Fibroblast of the aortic adventitia (primary cell): ENCODE measurements at places on chromosomes 2 and 18.
A peak's percentile ranks its signal among the peaks of the same experiment; 100 is the strongest.

DNA sequence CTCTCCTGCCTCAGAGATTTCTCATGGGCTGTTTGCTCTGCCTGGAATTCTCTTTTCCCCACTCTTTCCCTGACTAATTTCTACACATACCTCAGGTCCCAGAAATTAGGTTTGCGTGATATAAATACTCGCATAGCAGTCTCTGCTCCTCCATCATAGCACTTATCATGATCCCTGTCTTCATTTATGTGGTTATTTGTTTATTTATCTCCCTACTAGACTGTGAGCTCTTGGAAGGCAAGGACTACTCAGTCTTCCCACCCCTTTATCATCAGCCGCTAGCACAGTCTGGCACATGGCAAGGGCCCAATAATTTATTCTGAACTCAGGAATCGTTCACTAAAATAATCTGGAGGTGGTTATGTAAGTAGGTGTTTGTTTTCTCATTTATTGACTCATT, 79.3 kb downstream of the ADCYAP1 start:
- DNase-seq, result no peak

DNA sequence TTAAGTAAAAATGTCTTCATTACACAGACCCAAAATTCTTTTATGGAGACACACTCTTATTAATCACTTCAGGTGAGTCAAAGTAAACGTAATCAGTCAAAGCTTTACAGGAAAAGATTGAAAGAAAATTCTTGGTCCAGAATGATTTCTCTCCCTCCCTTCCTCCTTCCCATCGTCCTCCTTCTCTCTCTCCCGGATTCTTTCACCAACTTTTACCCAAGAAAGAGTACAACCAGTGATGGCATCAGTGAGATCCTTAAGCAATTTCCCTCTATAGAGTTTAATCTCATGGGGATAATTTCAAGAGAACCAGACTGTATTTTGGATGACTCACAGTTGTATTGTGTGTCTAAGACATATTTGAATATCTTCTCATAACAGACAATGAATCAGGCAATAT, 258.1 kb downstream of the ALK start:
- peak; percentile 83 for DNase-seq

- DNase-seq, result peak; percentile 34
Measured at GRCh38 chr2:46471-47345, at the start of gene FAM110C. TSS of gene FAM110C (minus strand) at chr2:46505. CDS start at chr2:46385, 120 bp downstream.

- DNase-seq, result no peak
Measured at GRCh38 chr2:227222292-227222691, 57.9 kb downstream of the COL4A3 start.

- peak; percentile 56 for DNase-seq
Measured at GRCh38 chr2:41937464-41937906, 110.3 kb upstream of the PKDCC start.

DNA sequence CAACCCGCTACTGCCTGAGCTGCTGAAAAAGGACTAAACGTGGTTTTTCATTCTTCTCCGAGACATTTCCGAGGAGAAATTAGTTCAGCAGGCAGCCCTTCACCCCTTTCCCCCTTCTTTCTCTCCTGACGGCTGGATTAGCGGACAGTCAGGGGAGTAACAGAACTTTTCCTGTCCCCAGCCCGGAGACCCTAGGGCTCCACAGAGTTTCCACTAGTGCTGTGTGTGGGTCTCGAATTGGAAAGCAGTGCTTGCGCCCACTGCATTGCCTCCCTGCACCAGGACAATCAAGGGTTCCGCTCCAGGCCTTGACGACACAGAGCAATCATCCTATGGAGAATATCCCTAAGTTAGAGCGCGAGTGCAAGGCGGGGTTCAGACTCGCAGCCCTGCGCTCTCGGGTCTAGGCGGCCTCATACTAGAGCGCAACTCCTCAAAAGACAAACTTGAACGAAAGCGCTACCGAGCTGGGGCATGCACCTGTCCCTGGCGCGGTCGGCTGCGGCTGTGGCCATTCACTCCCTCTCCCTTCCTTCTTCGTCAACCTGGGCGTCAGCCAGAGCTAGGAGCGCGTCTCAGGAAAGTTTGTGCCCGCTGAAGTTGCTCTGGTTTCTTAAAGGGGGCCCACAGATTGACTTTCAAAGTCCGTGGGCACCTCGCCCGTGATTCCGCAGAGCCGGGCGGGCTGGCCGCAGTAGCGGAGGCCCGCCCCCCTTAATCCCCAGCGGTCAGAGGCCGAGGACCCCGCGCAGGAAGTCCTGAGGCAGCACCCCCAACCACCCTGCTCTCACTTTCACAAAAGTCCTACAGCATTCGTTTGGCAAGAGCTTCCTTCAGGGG, 801 bp downstream of the OSR1 start:
- DNase-seq, result peak; percentile 59

GRCh38 chr2:240579771-240580614, 6.5 kb upstream of the CAPN10 start:
- DNase-seq, result peak; percentile 93

GRCh38 chr2:5377323-5377722, 314.9 kb upstream of the SOX11 start:
- DNase-seq, result no peak

DNA sequence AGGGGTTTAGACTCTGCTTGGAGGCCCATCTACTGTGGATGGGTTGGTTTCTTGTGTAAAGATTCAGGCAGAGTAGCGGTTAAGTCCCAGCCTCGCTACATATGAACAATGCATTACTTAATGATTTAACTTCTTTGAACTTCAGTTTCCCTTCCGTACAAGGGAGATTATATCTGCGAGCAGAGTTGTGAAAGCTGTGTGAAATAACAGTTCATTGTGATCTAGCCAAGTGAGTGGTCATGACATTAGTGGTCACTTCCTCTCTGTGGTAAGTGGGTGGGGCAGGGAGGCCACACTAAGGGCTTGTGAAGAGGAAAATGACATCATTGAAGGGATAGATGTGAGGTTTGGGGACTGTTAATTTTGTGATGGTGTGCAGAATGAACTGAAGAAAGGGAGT, 14.1 kb upstream of the MEX3C start:
- peak; percentile 82 for DNase-seq

GRCh38 chr2:7621018-7621814, 704.0 kb downstream of the RNF144A start:
- no peak for DNase-seq

DNA sequence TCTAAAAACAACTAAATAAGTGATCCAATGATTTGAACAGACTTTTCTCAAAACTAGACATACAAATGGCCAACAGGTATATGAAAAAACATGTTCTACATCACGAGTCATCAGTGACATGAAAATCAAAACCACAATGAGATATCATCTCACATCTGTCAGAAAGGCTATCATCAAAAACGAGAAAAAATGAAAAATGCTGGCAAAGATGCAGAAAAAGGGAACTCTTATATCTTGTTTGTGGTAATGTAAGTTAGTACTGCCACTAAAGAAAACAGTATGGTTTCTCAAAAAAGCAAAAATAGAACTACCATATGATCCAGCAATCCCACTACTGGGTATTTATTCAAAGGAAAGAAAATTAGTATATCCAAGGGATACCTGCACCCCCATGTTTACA, 255.3 kb upstream of the FBXO11 start:
- no peak for DNase-seq

GRCh38 chr18:48667276-48668254, 128.7 kb downstream of the CTIF start:
- no peak for DNase-seq

- no peak for DNase-seq
Measured at GRCh38 chr2:79782576-79783452, 270.0 kb downstream of the CTNNA2 start.

GRCh38 chr2:150531591-150531990, 44.1 kb upstream of the RND3 start:
- DNase-seq, result peak; percentile 41

- DNase-seq, result no peak
Measured at GRCh38 chr2:181520253-181520652, 63.1 kb downstream of the ITGA4 start.

GRCh38 chr2:30781961-30782533, 25.2 kb downstream of the CAPN13 start:
- no peak for DNase-seq

DNA sequence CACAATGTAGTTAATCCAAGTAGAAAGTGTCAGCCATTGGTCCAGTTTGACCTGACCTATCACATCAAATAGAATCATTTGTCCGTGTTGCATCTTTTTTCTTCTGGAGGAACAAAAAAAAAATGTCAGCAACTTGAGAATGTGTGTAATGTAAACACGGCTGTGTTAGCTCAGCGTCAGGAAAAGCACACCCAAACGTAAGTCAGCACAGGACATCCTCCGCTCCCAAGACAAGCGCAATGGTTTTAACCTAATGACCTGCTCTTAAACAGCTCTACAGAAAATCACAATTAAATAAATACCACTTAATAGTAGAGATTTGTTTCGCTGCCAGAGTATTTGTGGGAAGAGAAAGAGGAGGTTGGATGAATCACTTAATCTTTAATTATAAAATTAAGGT, 59.4 kb downstream of the OSR1 start:
- DNase-seq, result no peak

- no peak for DNase-seq
Measured at GRCh38 chr2:166841679-166842078, 46.6 kb upstream of the XIRP2 start.

- DNase-seq, result no peak
Measured at GRCh38 chr18:5144629-5145028, 52.4 kb downstream of the AKAIN1 start.

GRCh38 chr18:78924301-78924700, 55.3 kb upstream of the SALL3 start:
- DNase-seq, result no peak

DNA sequence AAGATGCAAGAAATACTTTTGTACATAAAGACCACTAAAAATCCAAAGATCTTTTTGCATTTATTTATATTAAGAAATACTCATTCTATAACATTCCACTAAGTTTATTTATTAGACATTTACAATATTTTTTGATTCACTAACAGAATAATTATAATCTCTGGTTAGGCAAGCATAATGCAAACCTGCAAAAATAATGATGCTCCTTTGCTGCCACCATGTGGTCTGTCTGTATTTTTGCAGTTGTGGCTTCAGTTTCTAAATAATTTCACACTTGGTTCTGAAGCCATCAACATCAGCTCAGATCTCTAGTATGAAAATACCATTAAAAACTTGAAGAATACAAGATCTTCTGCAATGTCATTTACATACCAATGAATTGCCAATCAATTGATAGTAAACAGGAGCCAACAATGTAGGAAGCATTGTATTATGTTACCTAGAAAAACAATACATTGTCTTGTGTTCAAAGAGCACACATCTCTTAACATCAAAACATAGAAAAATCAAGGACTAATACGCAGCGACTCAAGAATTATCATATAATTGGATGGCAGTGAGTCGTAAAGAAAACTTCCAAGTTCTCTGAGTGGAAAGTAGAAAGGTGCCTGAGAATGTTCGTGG, 28.8 kb upstream of the WDR75 start:
- DNase-seq, result peak; percentile 85

DNA sequence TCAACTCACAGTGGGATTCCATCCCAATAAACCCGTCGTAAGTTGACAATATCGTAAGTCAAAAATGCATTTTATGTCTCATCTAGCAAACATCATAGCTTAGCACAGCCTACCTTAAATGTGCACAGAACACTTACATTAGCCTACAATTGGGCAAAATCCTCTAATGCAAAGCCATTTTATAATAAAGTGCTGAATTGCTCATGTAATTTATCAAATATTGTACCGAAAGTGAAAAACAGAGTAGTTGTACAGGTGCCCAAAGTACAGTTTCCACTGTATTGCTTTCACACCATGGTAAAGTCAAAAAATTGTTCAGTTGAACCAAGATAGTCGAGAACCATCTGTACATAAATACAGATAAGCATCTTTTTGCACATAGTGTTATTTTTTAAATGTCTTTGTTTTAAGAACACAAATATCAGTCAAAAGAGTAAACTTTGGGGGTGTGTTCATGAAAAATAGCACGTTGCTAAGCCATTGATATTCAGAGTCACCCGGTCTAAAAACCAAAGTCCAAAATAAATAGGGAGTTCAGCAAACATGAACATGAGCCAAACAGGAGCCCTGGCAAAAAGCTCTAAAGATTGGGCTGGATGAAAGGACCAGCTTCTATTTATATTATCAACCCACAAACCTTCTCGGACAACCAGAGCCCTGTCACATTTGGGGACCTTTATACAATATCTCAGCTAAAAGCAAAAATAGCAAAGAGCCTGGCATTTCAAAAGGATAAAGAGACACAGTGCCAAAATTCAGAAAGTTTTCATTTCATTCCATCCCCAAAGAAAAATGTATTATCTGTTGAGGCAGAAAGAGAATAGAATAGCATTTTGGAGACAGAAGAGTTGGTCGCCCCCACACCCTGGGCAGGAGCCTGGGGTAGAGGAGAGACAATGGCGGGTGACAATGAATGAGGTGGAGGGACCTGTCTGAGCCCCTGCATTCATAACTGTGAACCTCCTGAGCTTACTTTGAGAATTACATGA, 105.9 kb upstream of the SH3BP4 start:
- DNase-seq, result no peak
